ENCODE measurements at places on chromosomes 2 and 18.

DNA sequence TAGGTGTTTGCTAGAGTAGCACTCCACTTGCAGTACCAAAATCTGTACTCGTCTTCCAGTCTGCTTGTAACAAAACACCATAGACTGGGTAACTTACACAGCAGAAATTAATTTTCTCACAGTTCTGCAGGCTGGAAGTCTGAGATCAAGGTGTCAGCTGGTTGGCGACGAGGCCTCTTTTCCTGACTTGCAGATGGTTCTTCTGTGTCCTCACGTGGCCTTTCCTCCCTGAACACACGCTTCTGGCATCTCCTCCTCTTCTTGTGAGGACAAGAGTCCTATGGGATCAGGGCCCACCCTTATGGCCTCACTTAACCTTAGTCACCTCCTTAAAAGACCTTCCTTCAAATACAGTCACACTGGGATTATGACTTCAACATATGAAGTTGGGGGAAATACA lies 493.5 kb upstream of the MYT1L start:
- no peak for DNase-seq

DNA sequence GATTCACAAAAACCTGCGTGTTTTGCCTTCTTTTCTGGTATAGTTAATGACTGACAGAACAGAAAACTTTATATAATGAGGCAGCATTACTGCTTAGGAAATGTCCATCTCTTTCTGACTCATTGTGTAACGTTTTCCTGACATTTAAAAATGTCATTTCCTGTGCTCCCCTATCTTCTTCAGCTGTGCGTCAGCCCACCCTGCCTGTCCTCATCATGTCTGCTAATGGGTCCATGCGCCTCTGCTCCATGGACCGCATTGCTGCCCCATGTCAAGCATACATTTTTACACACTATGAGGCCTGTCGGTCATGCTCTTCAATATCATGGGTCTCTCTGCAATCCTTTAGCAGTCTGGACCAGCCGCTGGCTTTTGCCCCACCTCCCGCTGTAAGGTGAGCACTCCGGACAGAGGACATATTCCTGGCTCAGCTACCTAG lies 234.3 kb downstream of the CDCA7 start:
- no peak for DNase-seq

DNA sequence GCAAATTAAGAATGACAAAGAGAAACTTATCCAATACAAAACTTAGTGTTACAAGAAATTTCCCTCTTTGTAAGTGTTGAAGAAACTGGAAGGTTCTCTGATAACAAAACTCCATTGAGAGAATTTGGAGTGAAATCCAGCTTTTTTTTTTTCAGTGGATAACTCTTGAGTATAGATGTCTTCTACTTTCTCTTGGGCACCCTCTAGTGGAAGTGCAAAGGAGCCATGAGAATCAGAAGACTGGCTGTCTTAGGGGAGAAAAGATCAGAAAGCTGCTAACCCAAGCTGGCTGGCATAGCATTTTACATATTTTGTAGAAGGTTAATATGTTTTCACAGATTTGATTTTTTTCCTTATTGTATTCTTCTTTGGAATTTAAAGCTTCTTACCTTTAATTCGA lies 138.8 kb upstream of the SATB2 start:
- no peak for DNase-seq

DNA sequence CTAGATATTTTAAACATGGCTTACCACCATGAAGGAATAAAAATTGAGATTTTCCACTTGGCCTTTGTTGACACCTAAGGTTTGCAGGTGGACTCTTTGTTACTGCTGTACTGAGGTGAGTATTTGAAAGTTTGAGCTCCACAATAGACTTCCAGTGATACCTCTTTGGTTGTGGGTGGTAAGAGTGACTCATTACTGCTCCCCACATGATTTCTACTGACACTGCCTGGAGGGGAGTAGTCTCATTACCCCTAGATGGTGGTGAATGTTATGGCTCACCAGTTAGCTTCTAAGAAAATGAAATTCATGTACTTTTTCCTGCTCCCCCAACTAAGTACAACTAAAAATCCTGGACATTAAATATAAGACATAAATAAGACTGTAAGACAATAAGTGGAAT lies 1183.1 kb upstream of the TMEFF2 start:
- no peak for DNase-seq

- DNase-seq: no peak
These were observed 1211.9 kb upstream of the NXPH2 start for GRCh38 chr2:139992078-139992477.

DNA sequence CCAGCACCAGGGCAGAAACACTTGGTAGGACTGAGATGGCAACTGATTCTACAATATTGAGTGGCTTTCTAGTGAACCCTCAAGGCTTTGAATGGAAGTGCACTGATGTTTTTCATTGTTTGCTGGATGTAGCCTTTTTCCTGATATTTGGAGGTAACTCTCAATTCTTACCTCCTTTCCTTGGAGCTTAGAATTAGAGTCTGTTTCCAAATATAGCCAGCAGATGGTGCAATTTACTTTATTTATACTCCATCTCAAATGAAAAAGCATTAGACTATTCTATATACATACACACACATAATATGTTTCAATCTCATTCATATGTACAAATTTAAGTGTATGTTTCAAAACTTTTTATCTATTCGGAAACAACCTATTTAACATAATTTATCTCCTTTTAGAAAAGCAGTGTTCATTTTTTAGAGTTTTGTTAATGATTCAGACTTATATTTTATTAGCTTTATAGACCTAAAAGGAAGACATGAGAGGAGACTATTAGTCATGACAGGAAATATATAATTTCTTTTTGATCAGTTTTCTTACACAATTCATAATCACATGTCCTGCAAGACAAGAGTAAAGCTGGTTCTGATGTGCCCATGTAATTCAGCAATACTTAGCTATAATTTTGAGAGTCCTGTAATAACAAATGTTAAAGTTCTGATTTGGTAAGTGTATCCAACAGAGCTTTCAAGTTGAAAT lies 124.8 kb downstream of the NUP35 start:
- DNase-seq: no peak

DNA sequence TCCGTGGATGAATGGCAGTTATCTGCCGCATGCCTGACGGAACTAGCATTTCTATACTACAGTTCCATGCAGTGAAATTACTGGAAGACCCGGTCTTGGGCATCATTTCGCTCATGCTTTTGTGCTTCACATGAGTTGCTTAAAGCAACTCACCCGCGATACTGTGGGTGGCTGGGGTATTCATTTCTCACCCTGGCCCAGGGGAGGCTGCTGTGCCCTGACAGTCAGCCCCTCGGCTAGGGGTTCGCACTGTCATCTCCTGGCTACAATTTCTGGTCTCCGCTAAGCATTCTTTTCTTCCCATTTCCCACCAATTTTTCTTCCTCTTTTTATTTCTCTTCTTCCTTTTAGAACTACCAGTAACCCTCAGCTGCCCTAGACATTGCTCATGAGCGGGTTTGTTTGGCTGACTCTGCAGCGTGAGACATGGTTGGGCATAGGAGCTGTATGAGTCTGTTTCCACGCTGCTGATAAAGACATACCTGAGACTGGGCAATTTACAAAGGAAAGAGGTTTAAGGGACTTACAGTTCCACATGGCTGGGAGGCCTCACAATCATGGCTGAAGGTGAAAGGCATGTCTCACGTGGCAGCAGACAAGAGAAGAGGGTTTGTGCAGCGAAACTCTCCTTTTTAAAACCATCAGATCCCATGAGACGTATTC lies 16.5 kb upstream of the CNDP2 start:
- DNase-seq: no peak

GRCh38 chr2:8821276-8822217 lies 15.9 kb downstream of the KIDINS220 start:
- no peak for DNase-seq

DNA sequence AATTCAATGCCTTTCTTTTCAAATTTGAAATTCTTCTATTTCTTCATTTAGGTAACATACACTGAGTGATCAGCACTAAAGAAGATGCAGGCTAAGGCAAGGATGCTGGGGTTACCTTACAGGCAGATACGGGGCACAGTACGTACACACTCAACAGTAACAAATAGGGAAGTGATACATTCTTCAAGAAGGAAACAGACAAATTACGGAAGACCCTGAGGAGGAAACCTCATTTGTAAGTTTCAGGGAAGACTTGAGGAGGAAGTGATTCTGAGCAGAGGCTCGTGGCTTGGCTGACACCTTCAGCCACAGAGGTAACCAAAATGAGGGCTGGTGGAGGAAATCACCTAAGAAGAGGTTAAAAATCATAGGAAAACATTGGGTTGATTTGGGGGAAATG lies 1108.3 kb upstream of the KLHL29 start:
- no peak for DNase-seq

- no peak for DNase-seq
These were observed 19.2 kb downstream of the FMNL2 start for GRCh38 chr2:152354069-152354755.

DNA sequence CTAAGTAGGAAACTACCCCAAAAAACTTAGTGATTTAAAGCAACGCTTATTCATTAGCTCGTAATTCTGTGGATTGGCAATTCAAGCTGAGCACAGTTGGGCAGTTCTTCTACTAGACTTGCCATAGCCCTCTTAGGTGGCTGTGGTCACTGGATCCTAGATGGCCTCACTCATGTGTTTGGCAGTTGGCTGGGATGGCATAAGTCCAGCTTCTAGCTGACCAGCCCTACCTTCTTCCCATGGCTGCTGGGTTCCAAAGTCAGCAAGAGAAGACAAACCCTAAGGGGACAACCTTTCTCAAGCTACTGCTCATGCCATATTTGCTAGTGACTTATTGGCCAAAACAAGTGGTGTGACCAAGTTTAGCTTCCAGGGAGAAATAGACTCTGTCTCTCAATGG lies 95.3 kb downstream of the COPS8 start:
- no peak for DNase-seq

DNA sequence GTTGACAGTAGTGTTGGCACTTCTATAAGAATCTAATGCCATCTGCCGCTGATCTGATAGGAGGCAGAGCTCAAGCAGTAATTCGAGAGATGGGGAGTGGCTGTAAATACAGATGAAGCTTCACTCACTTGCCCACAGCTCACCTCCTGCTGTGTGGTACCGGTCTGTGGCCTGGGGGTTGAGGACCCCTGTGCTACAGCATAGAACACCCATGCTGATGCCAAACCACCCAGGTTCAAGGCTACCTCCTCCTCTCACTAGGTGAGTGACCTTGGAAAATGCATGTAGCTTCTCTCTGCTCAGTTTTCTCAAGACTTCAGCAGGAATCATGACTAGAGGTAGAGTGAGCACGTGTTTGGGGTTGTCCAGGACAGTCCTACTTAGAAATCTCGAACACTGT lies 263.4 kb downstream of the SH3BP4 start:
- DNase-seq: no peak

GRCh38 chr2:60547841-60548240 lies 5.6 kb downstream of the BCL11A start:
- DNase-seq: no peak

- no peak for DNase-seq
These were observed 45.0 kb downstream of the MAP4K4 start for GRCh38 chr2:101742547-101742946.

GRCh38 chr2:199883474-199884212 lies 27.4 kb upstream of the C2orf69 start:
- no peak for DNase-seq

- no peak for DNase-seq
These were observed 43.1 kb upstream of the GBX2 start for GRCh38 chr2:236211296-236211695.

GRCh38 chr2:18824325-18824790 lies 235.0 kb upstream of the NT5C1B start:
- no peak for DNase-seq

GRCh38 chr2:218186355-218186766 lies 19.6 kb upstream of the CXCR1 start:
- peak; percentile 44 for DNase-seq

DNA sequence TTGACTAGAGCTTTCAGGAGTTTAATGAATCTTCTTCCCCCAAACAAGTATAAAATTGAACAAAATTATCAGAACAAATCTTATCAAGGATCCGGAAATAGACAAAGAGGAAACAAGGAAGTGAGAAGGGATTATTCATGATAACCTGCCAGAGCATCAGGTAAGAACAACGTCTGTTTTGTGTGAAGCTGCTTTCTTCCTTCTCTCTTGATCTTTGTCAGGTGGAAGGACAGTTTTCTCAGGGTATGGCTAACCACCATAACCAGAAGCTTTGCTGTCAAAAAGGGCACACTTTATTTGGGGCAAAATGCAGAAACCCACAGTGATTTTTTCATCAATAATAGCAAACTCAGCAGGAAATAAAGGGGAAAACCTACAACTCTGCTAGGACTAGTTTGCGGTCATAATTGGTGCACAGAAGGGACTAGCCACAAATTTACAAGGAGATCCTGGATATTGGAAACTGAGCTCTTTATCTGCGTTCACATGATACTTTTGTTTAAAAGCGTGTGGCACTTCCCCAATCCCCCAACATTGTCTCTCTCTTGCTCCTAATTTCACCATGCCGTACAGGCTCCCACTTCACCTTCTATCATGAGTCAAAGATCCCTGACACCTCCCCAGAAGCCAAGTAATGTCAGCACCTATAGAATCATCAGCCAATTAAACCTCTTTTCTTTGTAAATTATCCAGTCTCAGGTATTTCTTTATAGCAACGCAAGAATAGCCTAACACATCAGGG lies 124.2 kb downstream of the FSIP2 start:
- no peak for DNase-seq

GRCh38 chr2:157761520-157761919 lies 114.6 kb downstream of the ACVR1 start:
- DNase-seq: no peak

DNA sequence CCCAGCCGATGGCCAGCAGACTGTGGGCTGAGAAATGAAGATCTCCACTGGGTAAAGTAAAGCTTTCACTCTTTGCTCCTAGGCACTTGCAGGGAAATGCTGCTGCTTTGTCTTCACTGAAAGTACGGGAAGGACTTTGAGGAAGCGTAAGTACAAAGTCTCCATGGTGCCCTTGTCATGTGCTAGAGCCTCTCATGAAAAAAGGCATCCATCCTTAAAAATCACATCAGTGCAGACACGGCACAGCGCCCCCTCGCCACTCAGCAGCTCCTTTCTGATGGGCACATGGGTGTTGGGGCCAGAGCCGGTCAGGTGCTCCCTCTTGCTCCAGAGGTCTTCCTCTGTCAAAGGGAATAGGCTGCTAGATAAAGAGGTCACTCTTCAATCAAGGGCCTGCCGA lies 109.0 kb upstream of the STPG4 start:
- no peak for DNase-seq

GRCh38 chr2:143297182-143297581 lies 168.0 kb downstream of the ARHGAP15 start:
- no peak for DNase-seq

DNA sequence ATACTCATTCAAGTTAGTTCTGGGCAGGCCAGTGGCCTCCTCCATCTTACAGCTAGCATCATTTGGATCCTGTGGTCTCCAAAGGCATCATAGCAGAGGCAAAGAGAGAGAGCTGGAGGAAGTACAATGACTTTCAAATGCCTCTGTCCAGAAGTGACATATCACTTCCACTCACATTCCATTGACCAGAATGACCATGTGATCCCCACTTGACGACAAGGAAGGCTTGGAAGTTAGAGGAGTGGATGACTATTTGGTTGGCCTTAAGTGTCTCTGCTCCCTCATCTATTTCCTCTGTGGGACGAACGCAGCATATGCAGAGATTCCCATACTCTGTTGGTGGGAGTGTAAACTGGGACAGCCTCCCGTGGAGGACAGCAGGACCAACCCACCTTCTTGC lies 27.8 kb upstream of the MLPH start:
- DNase-seq: no peak

- no peak for DNase-seq
These were observed 30.6 kb downstream of the CYP26B1 start for GRCh38 chr2:72117029-72117428.

GRCh38 chr2:41933046-41933420 lies 114.8 kb upstream of the PKDCC start:
- no peak for DNase-seq

GRCh38 chr2:215188078-215188477 lies 49.7 kb upstream of the ABCA12 start:
- DNase-seq: no peak

- no peak for DNase-seq
These were observed 106.7 kb upstream of the NABP1 start for GRCh38 chr2:191571163-191571769.
